ENCODE measurements at places on chromosomes 5 and 9. TPM values are rescaled to one million over a fixed set of nuclear protein-coding genes. Genes with fewer than 3 reads are reported as not detected.
A peak's percentile ranks its signal among the peaks of the same experiment; 100 is the strongest.

DNA sequence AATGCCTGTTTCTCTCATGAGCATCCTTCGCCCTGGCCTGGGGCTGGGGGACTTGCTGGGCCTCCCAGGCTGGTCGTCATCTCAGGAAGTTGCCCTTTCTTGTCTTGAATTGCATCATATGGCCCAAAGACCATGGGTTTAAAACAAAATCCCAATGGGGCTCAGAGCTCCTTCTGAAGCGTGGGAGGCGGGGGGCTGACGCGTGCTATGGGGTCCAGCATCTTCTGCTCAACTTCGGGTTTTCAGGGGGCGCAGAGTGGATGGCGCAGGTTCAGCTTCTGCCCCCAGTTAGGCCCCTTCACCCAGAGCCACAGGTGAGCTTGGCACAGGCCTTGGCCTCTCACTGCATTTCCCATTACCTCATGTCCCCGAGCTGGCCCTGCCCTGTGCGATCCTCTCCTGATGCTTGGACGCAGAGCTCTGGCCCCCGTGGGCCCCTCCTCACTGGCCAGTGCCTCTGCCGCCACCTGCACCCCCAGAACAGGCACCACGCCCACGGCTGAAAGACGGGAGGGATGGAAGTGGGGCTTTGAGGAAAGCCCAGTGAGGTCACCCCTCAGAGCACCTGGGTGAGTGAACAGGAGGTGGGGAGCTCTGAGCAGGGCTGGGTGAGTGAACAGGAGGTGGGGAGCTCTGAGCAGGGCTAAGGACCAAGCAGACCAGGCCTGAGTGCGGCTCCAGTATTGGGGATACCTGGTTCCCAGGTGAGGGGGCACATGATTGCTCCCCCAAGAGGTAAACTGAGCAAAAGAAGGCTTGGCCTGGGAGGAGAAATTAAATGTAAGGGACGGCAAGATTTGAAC lies 56.0 kb downstream of the TRIP13 start:
- DNase-seq = no peak

DNA sequence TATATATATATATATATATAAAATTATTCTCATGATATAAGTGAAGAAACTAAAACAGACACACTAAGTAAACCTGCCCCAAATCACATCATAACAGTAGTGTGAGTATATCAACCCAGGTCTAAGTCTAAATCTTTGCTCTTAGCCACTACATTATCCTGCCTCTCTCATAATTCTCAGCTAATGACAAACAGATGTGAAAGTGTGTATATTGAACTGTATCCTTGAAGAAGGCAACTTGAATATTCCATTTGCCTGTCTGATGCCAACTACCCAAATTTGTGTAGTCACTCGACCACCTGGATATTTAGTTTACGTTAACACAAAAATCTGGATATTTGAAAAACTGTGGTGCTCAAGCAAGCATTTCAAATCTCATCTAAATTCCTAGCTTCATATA lies 97.4 kb downstream of the PPP2R2B start:
- no peak for DNase-seq

- no peak for DNase-seq
Observed at GRCh38 chr9:107898761-107899160, 409.2 kb upstream of the KLF4 start.

GRCh38 chr5:168467755-168468330 lies 18.4 kb upstream of the RARS1 start:
- no peak for DNase-seq

DNA sequence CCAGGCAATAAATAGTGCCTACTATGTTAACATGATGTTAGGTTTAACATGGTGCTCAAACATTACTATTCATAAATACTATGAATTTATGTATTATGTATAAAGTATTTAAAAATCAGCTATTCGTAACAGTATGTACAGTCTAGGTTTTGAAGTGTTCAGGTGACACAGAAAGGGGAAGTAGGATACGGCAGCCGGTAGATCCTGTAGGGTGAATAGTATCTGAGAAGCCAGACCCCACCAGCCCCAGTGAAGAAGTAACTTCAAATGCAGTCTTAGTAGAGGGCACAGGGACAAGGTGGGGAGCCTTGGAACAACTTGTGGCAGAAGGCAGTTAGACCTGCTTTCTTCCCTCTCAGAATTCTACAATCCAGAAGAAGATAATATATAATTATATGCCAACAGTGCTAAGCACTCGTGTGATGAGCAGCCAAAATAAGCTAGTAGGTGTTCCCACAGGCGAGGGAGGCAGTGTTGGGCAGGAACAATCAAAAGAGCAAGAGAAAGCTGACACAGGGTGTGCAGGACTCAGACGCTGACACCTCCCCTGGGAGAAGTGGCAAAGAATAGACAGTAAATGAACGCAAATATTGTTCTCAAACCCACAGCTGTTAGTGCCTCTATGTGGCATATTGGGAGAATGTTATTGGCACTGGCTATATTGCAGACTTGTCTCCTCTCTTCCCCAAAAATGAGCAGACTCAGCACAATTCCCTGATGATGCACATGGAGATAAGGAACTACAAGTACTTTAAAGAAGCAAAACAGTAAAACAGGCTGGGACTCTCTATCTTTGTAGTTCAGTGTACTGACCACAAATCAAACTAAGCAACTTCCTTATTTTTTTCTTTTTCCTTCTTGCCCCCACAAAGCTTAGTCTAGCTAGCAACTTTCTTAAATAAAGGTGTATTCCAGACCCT lies 4.6 kb downstream of the ZNF367 start:
- no peak for DNase-seq

GRCh38 chr9:84845956-84846900 lies 176.7 kb downstream of the NTRK2 start:
- DNase-seq = peak; percentile 9

JAKMIP2 gene
- 0.49 TPM for total RNA-seq

DNA sequence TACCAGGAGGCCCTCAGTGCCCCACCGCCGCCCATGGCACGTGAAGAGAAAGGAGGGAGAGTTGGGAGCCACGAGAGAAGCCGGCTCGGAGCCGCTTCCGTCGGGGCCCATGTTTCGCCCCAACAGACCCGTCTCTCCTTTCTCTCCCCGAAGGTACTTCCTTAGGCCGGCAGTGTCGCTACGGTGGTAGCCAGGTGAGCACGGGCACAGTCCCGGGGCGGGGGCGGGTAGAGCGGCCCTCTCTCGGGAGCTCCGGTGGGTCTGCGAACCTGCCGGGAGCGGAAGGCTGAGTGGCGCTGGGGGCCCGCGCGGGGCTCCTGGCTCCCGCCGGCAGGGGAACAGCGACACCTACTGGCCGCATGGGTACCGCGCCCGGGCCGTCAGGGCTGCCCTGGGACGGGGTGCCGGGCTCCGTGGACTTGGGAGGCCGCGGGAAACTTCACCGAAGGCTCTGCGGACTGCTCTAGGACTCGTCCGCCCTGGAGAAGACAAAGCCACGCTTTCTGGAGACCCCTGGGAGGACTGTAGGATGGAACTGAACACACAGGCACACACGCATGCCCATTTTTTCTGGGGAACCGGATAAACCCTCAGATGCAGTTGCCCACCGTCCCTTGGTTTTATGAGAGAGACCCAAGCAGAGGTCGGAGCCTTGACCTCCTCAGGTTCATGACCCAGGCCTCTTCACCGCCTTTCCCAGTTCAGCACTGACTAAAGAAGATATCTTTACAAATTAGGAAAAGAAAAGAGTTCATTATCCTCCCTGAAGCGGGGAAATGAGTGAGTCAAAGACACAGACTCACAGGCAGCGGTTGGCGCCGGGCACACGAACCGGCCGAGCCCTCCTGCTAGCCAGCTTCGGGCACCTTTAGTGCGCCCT lies 202.5 kb downstream of the MEF2C start:
- DNase-seq = no peak

DNA sequence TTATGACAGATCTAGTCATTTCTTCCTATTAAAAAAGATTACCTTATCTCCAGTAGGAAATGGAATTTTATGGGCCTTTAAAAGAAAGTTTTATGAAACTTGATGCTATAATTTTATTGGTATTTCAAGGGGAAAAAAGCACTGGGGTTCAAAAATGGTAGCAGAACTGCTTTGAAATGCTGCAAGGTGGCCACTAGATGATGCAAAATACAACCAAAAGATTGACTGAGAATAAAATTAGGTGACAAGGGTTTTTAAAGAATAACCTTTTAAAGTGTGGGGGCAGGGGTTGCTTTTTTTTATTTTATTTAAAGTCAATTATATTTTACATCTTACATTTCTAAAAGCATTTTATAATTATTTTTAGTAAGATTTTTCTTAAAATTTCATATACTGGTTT lies 61.7 kb downstream of the KLF9 start:
- DNase-seq = no peak

- no peak for DNase-seq
Observed at GRCh38 chr9:121681404-121681803, 30.0 kb downstream of the DAB2IP start.

Data from skin of body (tissue), 3 donors.